ENCODE measurements at places on chromosomes 13 and 19.

GRCh38 chr13:71619096-71619495 lies 247.9 kb downstream of the DACH1 start:
- no peak for DNase-seq

DNA sequence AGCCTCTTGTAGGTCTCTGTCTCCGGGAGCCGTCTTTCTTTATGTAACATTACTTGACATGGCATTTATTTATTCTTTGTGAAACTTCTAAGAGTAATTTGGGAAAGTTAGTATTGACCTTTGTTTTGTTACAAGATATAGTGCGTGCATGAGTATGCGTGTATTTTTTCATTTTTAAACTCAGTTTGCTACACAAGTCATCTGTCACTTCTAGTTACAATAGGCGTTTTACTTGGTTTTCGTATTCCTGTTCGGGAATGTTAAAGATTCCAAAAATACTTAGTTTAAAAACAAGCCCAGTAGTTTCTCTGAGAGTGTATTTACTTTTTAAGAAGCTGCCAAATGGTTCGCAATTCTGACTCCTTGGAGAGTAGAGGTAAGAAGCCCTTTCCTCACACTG lies 3.2 kb downstream of the PDS5B start:
- no peak for DNase-seq

GRCh38 chr19:40740747-40741146 lies 9.5 kb downstream of the ACTMAP start:
- no peak for DNase-seq

GRCh38 chr19:19642506-19643157 lies 825 bp downstream of the GMIP start:
- peak; percentile 57 for DNase-seq

- no peak for DNase-seq
Observed at GRCh38 chr13:111866731-111867245, 200.2 kb upstream of the SOX1 start.

Measured in activated T-cell treated with anti-CD3 and anti-CD28 coated beads, Interleukin-2, amount 50 U/mL, for 72 hours (primary cell).